ENCODE measurements at places on chromosomes 5 and 9.

- no peak for DNase-seq
These were observed 27.9 kb downstream of the CD274 start for GRCh38 chr9:5478206-5478605.

DNA sequence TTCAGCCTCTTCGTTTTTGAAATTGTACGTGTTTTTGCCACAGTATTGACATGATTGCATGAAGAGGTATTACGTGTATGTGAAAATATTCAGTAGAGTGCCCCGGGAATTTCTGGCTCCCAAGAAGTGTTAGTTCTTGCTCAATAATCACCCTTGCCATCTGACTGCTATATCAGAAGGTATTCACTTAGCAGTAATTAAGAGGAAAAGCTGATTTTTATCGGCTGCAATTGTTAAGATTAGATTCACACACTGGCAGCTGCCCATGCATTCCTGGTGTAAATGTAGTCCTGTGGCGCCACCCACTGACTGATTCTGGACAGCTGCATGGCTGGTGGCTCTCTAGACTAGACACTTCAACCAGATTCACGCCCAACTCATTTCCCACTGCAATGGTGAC, 440.1 kb upstream of the ADAMTS16 start:
- peak; percentile 80 for DNase-seq

DNA sequence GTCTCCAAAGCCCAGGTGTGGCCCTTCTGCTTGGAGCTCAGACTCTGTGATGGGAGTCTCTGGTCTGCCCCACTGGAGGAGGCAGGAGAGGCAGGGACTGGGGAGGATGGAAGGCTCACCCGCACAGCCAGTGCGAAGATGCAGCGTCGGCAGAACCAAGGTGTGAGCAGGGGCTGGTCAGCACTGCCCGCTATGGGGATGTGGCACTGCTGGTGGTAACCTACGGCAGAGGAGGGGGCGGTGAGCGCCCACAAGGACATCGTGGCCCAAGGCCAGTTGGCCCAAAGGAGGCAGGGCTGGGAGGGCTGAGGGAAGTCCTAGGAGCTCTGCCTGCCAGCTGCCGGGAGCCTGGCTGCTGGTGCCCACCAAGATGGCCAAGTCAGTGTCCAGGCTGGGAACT, 7.3 kb downstream of the PHF19 start:
- no peak for DNase-seq

GRCh38 chr5:77028631-77029375, 1.4 kb upstream of the AGGF1 start:
- DNase-seq: no peak

GRCh38 chr5:178388386-178389025, 155.9 kb upstream of the PHYKPL start:
- no peak for DNase-seq

- no peak for DNase-seq
These were observed 118.8 kb downstream of the GALNT10 start for GRCh38 chr5:154309371-154309745.

DNA sequence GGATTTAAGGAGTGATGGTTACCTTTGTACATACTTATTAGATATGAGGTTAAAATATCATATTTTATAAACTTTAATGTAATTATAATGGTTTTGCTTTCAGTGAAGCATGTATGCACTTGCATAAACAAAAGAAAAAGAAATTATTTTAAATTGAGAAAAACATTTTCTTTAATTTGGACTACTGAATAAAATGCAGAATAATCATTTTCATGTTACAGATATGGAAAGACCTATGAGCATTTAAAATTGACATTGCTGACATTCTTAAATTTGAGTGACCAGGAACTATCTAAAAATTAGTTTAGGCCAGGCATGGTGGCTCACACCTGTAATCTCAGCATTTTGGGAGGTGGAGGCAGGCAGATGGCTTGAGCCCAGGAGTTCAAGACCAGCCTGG, 49.2 kb downstream of the LIX1 start:
- no peak for DNase-seq

GRCh38 chr5:40278881-40279280, 400.8 kb upstream of the PTGER4 start:
- no peak for DNase-seq

- no peak for DNase-seq
These were observed 25.7 kb upstream of the UGCG start for GRCh38 chr9:111870774-111871498.

- DNase-seq: no peak
These were observed 54.1 kb upstream of the ECM2 start for GRCh38 chr9:92589923-92590322.

DNA sequence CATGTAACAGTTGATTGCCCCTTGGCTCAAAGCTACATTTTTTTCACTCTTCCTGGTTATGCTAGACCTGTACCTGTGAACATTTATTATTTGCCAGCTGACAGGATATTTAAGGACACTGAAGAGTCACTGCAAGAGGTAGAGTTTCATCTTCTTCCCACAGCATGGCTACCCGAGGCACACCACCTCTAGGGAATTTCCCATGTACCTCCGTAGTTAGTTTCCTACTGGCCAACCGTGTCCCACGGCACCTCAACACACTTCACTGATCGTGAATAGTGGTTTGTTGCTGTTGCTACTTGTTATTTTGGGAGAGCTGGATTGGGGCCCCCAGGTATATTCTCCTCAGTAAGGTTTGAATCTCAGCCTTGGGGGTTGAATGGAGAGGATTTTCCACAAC, 648.6 kb downstream of the SEMA5A start:
- DNase-seq: no peak

- no peak for DNase-seq
These were observed 110.2 kb downstream of the FBXL7 start for GRCh38 chr5:15610216-15610615.

- DNase-seq: peak; percentile 81
These were observed 39.1 kb upstream of the RANBP6 start for GRCh38 chr9:6054280-6055099.

- DNase-seq: no peak
These were observed 60.1 kb downstream of the PTPDC1 start for GRCh38 chr9:94144394-94144793.

DNA sequence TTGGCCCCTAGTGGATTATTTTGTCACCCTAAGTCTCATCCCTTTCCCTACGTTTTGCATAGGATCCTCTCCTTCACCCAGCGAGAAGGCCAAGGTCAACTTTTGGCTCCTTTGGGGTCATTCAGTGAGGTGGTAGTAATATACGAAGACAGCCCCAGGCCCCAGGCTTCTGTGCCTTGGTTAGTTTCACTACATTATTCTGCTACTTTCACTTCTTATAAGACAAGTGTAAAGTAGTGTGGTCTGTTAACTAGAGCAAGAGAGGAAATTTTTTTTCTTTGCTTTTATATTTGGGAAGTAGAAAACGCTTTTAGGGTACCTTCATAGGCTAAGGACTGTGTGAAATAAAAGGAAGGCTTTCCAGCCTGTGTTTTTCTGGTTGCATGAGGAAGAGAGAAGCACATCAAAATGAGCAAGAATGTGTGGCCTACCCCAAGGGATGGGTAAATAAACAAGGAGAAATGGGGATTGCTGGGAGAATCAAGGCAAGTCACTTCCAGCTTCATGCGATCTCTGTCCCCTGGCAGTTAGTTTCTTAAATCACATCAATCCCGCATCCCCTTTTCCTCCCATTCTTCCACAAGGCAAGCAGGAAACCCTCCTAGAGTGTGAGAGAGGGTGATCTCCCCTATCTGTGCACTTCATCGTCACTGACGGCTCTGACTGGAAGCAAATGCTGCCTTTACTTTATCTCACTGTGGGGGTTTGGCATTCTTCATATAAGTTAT, 677.0 kb upstream of the WWC1 start:
- peak; percentile 14 for DNase-seq

DNA sequence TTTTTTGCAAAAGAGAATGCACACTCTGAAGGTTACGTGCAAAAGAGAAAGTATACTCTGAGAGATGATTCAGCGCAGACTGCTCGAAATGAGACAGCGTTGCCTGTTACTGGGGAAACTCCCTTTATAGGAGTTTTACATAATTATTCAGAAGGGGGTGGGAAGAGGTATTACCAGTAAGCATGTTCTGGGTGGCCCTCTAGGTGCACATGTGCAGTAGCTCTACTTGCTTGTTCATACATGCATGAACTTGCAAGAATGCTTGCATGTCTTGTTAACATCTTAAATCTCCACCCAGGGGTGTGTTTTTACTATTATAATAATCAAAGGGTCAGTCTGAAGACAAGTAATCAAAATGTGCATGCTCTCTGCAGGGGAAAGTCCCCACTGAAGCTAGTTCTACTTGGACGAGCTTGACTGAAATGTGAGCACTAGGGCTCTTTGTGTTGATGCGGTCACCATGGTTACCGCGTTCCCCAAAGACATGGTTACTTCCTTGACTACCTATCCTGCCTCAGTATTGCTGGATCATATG, 75.5 kb downstream of the SGCD start:
- no peak for DNase-seq

DNA sequence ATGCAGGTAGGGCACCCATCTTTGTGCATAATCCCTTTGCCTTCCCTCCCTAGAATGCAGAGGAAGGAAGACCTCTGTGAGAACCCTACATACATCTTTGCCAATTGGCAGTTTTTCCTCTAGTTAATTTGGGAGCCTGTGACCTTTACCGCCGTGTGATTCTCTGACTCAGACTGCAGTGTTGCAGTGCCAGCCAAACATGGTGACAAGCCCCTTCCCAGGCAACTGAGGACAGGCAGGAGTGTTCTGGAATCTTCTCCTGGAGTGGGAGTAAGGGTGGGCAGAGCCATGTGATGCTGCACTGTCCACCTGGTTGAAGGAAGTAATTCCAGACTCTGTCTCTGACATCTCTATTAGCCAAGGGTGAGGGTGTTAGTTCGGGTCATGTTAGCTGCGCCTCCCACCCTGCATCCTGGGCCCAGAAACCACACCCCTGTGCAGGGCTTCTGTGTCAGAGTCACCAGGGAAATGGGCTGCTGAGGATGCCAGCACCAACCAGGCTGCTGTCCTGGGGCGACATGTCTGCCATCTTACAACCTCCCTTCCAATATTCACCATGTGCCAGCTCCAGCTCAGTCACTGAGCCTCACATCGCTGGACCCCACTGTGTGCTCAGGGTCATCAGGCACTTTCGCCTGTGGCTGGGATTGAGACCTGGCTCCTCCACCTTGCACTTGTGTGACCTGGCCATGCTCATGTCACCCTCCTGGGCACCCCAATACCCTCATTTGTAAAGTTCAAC, 21.8 kb downstream of the KCNIP1 start:
- DNase-seq: no peak

GRCh38 chr5:173967241-173967640, 21.7 kb upstream of the C5orf47 start:
- no peak for DNase-seq

DNA sequence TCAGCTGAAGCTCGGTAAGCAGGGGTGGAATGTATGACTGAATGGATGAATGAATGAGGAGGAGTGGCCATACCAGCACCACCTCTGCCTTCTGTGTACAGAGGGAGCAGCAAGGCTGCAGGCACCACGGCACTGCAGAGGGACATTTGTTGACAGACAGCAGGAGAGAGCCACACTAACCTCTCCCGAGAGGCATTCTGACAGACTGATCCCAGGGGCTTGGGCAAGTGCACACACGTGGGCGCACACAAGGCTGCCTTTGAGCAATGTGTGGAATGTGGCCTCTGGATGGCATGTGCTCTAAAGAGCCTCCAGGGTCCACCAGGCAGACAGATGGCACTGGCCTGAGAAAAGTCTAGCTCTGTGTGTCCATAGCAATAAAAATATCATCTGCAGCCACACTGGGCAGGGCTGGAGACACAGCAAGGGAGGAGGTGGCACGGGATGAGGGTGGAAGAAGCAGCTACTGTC, 111.8 kb downstream of the ACTL7B start:
- no peak for DNase-seq

- peak; percentile 50 for DNase-seq
These were observed 5.9 kb upstream of the TAL2 start for GRCh38 chr9:105656131-105656921.

- DNase-seq: no peak
These were observed 41.9 kb upstream of the RNF38 start for GRCh38 chr9:36441966-36442365.

DNA sequence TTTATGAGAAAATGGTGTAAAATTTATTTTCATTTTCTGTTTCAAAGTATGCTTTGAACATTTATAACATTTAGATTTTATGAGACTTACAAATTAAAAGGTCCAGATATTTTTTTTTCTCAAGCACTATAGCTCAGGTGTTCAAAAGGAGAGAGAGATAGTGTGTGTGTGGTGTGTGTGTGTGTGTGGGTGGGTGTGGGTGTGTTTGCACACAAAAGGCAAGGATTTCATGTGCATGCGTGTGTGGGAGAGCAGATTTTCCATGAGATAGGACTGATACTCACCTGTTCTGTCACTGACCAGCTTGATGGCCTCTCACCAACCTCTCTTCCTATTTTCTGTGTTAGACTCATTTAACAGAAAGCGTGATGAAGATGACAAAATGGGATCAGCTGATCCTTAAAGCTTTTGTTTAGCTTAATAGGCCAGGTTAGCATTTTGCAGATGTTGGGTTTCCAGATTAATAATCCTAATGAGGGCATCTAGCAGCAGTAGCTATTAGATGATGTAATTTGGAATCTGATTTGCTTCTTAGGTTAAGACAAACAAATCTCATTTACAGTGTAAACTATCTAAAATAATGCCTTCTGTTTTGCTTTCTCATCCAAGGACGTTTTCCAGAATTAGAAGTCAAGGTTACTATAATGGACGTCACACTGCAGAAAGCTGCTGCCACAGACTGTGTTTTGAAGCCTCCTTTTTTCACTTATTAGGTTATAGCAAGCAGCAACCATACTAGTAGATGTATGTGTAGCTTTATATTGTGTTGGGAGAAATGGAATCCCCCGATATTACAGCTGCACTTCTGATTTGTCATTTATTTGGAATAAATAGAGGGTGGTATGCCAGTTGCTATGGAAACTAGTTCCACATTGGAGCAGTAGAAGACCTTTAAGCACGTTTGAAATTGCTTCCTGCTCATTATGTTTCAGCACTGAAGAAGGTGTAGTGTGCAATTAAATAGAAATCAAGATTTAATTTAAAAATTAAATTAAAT, 355.6 kb downstream of the TAF11L14 start:
- no peak for DNase-seq

GRCh38 chr5:147965715-147966114, 59.4 kb upstream of the C5orf46 start:
- DNase-seq: no peak

DNA sequence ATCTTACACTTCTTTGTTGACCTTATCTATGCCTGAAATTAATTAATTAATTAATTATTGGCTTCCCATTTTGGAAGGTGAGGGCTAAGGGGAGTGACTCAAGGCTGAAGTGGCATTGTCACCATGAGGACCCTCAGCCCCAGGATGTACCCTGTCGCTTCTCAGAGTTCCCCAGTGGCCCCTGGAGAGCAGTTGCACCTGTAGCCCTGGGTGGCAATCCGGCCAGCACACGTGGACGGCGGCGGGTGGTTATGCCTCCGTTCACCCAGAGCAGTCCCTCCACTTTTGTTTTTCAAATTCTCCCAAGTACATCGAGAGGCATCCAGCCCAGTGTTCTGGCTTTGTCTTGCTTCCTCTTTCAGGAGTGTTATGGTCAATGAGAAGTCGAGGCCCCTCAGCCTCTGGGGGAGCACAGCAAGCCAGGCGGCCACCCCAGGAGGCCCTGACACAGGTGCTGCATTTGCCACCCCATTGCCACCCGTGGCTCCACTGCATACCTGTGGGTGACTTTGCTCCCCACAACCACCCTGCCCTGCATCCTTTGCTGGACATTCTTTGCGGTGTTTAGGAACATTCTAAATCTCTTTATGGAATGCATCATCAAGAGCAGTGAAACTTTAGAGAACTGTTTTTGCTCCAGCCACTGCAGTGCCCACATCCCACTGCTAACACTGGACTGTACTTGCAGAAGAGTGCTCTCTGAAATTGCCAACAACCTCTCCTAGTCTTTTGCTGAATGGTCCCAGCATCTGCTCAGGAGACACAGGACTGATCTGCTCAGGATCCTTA, 11.5 kb upstream of the IRX2 start:
- no peak for DNase-seq

- DNase-seq: no peak
These were observed 24.8 kb upstream of the AFAP1L1 start for GRCh38 chr5:149246906-149247305.
